Cardiac muscle cell (in vitro differentiated cells and primary cell): ENCODE measurements at places on chromosomes 5 and 9. TPM values are rescaled to one million over a fixed set of nuclear protein-coding genes. Genes with fewer than 3 reads are reported as not detected.

DNA sequence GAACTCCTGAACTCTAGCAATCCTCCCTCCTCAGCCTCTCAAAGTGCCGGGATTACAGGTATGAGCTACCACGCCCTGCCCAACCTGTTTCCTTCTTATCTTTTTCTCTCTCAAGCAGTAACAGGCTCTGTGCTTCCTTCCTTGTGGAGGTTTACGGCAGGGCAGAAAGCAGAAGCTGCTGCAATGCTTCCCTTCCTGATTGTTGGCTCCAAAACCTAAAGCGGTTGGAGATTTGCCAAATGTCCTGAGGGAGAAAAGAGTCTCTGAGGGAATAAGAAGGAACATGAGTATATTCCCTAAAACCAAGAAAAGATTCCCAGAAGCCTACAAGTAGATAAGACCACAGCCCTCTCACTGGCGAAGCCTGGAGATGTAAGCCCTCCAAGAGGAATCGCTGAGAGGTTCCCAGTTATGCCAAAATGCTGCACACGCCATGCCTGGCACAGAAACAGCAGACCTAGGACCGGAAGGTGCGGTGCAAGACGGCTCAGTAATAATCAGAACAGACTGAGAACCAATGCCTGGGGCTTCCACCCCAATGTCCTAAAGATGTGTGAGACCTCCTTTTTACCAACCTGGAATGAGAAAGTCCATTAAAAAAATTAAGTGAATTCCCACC lies 73.2 kb downstream of the APTX start:
- peaks cover 7% of the 10 kb centered on the region for H3K4me1 ChIP-seq
- no peak overlapping the region for H3K27ac ChIP-seq
- DNase-seq = no peak
- no peaks in the 10 kb centered on the region for H3K36me3 ChIP-seq
- no peak overlapping the region for H3K4me3 ChIP-seq

DNA sequence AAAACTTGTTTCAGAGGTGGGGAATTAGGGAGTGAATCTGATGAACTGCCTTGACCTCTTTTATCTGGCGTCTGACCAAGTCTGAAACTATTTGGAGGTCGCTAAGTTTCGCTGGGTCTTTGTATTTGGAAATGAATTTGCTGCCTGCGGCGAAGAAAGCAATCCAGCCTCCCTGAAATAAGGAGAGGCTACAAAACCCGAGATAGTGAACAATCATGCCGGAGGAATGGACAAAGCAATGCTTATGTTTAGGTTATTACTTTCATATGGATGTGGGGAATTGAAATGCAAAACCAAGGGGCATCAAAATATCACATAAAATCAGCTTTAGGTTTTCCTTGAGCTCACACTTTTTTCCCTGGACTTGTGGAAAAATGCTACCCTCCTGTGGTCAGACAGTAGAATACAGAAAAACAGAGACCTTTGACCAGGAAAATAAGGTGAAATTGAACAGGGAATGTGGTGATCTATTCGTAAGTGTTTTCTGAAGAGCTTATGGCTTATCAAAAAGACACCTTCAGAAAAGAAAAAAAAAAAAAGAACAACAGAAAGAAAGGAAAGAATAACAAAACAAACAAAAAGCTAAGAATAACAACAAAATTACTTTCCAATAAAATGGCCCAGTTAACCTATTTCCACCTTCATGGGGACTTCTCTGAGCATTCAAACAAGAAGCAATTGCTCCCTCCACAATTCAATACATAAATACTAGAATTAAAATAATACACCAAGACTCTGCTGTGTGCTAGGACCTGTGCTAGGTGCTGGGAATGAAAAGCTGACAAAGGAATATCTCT lies 68.6 kb upstream of the DPYSL3 start:
- H3K36me3 ChIP-seq = no peaks in the 10 kb centered on the region
- no peak overlapping the region for H3K4me3 ChIP-seq
- DNase-seq = peak; percentile 63
- H3K4me1 ChIP-seq = peaks cover 5% of the 10 kb centered on the region
- no peaks in the 10 kb centered on the region for H3K27me3 ChIP-seq

DNA sequence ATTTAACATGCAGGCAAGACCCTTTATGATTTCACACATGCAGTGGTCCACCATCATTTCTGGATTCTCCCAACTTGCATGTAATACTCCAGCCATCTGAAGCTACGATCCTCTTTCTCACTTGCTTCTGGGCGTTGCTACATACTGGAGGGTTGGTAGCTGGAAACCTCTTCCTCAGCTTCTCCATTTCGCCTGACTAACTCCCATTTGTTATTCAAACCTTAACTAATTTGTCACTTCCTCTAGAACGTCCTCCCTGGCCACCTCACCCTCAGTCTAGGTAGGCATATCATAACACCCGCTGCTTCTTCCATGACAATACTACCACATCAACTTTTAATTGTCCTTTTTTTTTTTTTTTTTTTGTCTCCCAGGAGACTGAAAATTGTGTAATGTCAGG lies 72.6 kb upstream of the EQTN start:
- H3K36me3 ChIP-seq = no peaks in the 10 kb centered on the region
- no peak for DNase-seq
- no peaks in the 10 kb centered on the region for H3K27me3 ChIP-seq
- no peak overlapping the region for H3K27ac ChIP-seq
- H3K4me3 ChIP-seq = no peak overlapping the region

DNA sequence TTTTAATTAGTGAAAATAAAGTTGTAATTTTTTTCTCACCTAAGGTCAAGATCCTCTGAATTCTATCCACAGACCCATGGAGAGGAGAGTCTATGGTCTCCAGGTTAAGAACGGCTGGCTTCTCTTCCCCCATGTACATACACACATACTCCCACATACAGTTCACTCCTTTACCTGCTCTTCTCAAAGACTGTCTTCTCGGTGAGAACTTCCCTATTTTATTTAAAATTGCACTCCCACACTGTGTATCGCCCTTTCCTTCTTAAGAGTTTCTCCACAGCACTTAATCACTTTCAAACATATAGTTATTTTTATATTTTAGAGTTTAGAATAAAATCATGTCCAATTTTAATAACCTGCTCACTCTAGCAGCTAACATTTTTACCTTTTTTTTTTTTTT lies 3.6 kb upstream of the JADE2 start:
- no peak overlapping the region for H3K27ac ChIP-seq
- H3K27me3 ChIP-seq = peaks cover 11% of the 10 kb centered on the region
- DNase-seq = no peak
- no peak overlapping the region for H3K4me3 ChIP-seq
- no peaks in the 10 kb centered on the region for H3K36me3 ChIP-seq

Gene IL7R
- not detected in 2 replicates for total RNA-seq

GRCh38 chr5:65722575-65723403 lies 784 bp downstream of the NLN start:
- H3K4me3 ChIP-seq = peak overlapping the region; percentile 79
- peak; percentile 50 for DNase-seq
- no peaks in the 10 kb centered on the region for H3K4me1 ChIP-seq
- peak overlapping the region; percentile 38 for H3K27ac ChIP-seq

Gene DRD1
- 1.3 and 3.1 TPM in 2 replicates for total RNA-seq

GRCh38 chr9:128190013-128190412 lies 1.4 kb downstream of the CIZ1 start:
- H3K27ac ChIP-seq = peak overlapping the region; percentile 15
- peaks cover 9% of the 10 kb centered on the region for H3K4me1 ChIP-seq
- no peak for DNase-seq
- H3K27me3 ChIP-seq = no peaks in the 10 kb centered on the region
- peaks cover 13% of the 10 kb centered on the region for H3K36me3 ChIP-seq

Gene FCN1
- total RNA-seq = not detected in 2 replicates

- peak; percentile 49 for DNase-seq
- H3K27me3 ChIP-seq = peaks cover 49% of the 10 kb centered on the region
- H3K4me3 ChIP-seq = no peak overlapping the region
These were observed 35.2 kb upstream of the PLEKHG4B start for GRCh38 chr5:56561-57290.

GRCh38 chr5:147966829-147967228 lies 60.5 kb upstream of the C5orf46 start:
- H3K27ac ChIP-seq = no peak overlapping the region
- no peak for DNase-seq
- no peaks in the 10 kb centered on the region for H3K27me3 ChIP-seq
- H3K4me1 ChIP-seq = no peaks in the 10 kb centered on the region
- no peak overlapping the region for H3K4me3 ChIP-seq
- no peaks in the 10 kb centered on the region for H3K36me3 ChIP-seq

Gene NDOR1
- 13.1 and 17.5 TPM in 2 replicates for total RNA-seq

Gene F12
- 3.4 and 4.6 TPM in 2 replicates for total RNA-seq

- no peak overlapping the region for H3K4me3 ChIP-seq
- DNase-seq = no peak
- no peak overlapping the region for H3K27ac ChIP-seq
These were observed 13.6 kb upstream of the SPATA31E1 start for GRCh38 chr9:87869082-87869481.

- no peak overlapping the region for H3K27ac ChIP-seq
- no peak for DNase-seq
- H3K27me3 ChIP-seq = no peaks in the 10 kb centered on the region
These were observed 32.8 kb upstream of the DAP start for GRCh38 chr5:10793785-10794184.

GRCh38 chr5:5005353-5005752 lies 134.8 kb upstream of the ADAMTS16 start:
- no peak overlapping the region for H3K27ac ChIP-seq
- no peak overlapping the region for H3K4me3 ChIP-seq
- H3K36me3 ChIP-seq = no peaks in the 10 kb centered on the region
- H3K4me1 ChIP-seq = no peaks in the 10 kb centered on the region
- no peaks in the 10 kb centered on the region for H3K27me3 ChIP-seq

DNA sequence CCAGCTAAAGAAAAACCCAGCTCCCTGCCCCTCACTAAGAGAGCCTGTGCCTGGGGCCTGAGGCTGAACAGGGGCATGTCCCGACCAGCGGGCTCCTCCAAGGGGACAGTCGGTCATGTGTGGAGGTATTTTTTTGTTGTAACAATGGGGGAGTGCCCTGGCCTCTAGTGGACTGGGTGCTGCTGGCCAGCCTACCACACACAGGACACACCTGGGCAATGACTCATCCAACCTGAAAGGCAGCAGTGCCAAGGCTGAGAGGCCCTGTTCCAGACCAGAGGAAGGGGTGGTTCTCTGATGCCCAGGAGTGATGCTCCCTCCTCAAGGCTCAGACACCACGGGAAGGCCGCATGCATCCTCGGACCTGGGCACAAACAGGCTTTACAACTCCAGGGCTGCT lies 181.5 kb downstream of the OLFM1 start:
- H3K27me3 ChIP-seq = no peaks in the 10 kb centered on the region
- DNase-seq = no peak
- H3K4me1 ChIP-seq = no peaks in the 10 kb centered on the region
- H3K27ac ChIP-seq = no peak overlapping the region
- no peak overlapping the region for H3K4me3 ChIP-seq

Gene MVB12B
- 23.4 and 29.9 TPM in 2 replicates for total RNA-seq

DNA sequence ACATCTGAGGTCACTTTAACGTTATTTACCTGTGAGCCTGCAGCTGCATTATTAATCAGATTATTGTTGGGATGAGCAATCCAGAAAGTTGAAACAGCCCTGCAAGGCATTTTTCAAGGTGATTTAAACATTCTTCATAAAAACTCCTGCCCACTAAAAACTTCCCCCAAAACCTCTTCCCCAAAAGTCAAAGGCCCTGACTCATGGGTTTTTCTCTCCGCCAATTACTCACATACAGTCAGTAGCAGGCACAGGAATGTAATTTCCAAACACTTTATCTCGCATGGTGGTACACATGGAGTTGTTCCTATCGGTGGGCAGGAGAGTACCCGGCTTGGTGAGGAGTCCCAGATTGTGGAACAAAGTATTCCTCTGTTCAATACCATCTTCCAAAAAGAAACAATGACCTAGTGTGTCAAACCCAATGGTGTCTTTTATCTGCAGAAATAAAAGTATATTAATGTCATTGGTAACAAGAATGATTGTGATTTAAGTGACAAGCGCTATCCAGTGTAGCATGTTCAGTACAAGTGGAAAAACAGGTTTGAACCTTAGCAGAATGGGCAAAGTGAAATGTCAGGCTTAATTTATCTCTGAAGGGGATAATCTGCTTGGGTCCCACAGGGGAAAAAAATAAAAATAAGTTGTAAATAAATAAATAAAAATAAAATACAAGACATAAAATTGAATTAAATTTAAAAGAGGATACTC lies 38.3 kb downstream of the CEMIP2 start:
- H3K36me3 ChIP-seq = peaks cover 44% of the 10 kb centered on the region
- peaks cover 8% of the 10 kb centered on the region for H3K4me1 ChIP-seq
- no peaks in the 10 kb centered on the region for H3K27me3 ChIP-seq
- H3K4me3 ChIP-seq = no peak overlapping the region
- DNase-seq = no peak

Gene GTF2H2
- total RNA-seq = 10.9 and 20.0 TPM in 2 replicates

DNA sequence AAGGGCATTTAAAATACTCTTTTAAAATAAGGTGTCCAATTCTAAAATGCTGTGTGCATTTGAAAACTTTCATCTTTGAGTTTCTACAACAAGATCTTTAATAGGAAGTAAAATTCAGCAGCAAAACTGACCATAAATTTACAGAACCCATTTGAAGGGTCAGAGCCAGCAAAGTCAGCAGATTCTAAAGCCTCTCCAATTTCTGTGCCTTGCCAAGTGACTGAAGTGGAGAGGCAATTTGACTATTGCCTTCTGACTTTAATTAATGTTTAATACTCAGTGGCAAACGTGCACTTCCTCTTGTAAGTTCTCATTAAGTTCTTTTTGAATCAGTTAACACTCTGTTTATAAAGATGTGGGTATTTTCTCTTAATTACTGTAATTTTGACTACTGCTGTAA lies 155.2 kb downstream of the BAAT start:
- H3K27me3 ChIP-seq = no peaks in the 10 kb centered on the region
- H3K4me3 ChIP-seq = no peak overlapping the region
- H3K27ac ChIP-seq = no peak overlapping the region
- H3K36me3 ChIP-seq = no peaks in the 10 kb centered on the region

DNA sequence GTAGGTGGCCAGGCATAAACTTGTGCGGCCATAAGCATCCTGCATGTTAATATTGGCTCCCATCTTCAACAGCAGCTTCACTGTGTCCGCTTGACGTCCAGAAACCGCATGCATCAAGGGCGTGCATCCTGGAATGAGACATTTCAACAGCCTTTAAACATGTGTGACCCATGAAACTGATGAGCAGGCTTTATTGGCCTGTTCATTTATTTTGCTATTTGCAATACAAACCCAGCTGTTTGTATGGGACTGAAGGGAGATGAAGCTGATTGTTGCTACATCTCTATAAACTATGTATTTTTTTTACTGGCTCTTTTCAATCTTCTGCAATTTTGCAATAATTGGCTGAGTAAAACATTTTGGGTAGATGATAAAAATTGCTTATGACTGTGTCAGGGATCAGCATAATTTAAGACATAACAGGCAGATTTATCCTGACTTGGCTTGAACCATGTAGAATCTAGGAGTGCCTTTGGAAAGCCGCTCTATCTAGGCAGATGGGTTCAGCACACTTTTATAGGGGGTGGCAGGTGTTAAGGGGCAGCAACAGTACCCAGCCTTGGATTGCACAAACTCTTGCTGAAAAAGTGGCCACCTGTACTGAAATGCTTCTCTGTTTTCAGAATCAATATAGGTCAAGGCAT lies 56.9 kb downstream of the ANKRD55 start:
- no peak overlapping the region for H3K4me3 ChIP-seq
- no peaks in the 10 kb centered on the region for H3K36me3 ChIP-seq
- no peaks in the 10 kb centered on the region for H3K27me3 ChIP-seq
- H3K27ac ChIP-seq = no peak overlapping the region
